ENCODE measurements at places on chromosomes 3 and 15. TPM values are rescaled to one million over a fixed set of nuclear protein-coding genes. Genes with fewer than 3 reads are reported as not detected.

The STARD5 gene
- 1.0 TPM for total RNA-seq

The PARP15 gene
- total RNA-seq, result 0.57 TPM

The STAB1 gene
- total RNA-seq, result 29.0 TPM

The OR5K2 gene
- total RNA-seq, result not detected

The PLCL2 gene
- total RNA-seq, result 21.9 TPM

The GOLGA6L4 gene
- 1.1 TPM for total RNA-seq

The USP19 gene
- total RNA-seq, result 79.5 TPM

The AP3B2 gene
- total RNA-seq, result 0.27 TPM

- DNase-seq, result no peak
Measured at GRCh38 chr3:155491696-155492095, 198.2 kb upstream of the STRIT1 start.

DNA sequence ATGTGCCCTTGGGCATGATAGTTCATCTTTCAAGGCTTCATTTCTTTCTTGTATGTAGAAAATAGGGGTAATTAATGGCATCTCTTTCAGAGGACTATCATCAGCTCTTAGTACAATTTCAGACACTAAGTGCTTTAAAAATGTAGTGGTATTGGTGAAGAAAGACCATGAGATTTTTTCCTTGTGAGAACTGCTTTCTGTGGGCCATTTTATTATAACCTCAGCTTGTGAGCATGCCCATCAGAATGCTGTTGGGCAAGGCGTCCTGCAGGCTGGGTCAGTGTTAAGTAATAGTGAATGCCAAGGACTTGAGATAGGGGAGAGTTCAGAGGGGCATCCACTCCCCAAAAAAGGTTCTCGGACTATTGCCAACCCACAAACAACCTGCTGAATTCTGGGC is 187.9 kb downstream of the GHSR start:
- no peak for DNase-seq

- DNase-seq, result no peak
Measured at GRCh38 chr15:99677540-99678134, 55.6 kb downstream of the LYSMD4 start.

- DNase-seq, result no peak
Measured at GRCh38 chr3:39812537-39812936, 3.1 kb downstream of the MYRIP start.

DNA sequence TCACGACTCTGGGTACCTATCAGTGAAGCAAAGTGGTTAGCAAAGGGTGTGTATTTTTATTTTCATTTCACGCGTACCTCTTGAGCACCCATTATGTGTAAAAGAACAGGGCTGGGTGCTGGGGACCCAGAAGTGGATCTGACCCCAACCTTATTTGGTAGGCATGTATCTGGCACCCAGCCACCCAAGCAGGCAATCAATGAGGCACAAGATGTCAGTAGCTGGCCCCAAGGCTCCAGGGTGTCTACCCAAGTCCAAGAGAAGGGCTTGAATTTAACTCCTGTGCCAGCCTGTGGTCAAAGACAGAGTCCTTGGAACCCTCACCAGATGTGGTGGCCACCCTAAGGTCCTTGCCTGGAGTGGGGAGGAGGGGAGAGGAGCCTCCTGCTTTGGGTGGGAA is 5.7 kb downstream of the PLEKHO2 start:
- DNase-seq, result no peak

GRCh38 chr3:142225885-142226215 is 465 bp upstream of the GK5 start:
- DNase-seq, result no peak

GRCh38 chr15:72318408-72318942 is 1.5 kb downstream of the CELF6 start:
- no peak for DNase-seq

DNA sequence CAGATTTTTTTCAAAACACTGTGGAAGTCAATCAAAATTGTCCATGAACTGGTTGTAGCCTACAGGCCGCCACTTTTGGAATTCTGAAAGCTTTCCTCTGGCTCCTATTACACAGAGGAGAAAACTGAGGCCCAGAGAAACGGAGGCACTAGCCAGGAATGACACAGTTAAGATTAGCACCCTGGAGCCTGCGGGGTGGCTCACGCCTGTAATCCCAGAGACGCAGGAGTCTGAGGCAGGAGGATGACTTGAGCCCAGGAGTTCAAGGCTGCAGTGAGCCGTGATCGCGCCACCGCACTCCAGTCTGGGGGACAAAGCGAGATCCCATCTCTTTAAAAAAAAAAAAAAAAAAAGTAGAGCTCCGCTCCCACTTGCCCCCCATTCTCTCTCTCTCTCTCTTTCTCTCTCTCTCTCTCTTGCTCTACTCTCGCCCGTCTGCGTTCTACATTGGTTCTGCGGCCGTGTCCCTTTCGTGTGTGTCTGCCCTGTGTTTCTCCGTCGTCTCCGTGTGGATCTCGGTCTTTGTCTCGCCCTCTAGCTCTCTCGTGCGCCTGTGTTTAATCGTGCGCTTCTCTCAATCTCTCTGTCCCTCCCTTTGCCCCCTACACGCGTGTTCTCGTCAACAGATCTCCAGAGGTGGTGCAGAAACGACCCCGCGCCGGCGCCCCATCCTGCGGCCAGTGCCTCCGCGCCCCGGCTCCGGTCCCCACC is 512 bp upstream of the TRH start:
- no peak for DNase-seq

- DNase-seq, result no peak
Measured at GRCh38 chr3:46438831-46439230, 25.9 kb downstream of the LTF start.

GRCh38 chr3:67301556-67301955 is 303.4 kb downstream of the KBTBD8 start:
- no peak for DNase-seq
